ENCODE measurements at places on chromosomes 6 and 20.

- no peak for DNase-seq
These were observed 684.0 kb upstream of the MANEA start for GRCh38 chr6:94893327-94893726.

- no peak for DNase-seq
These were observed 39.0 kb downstream of the TTLL9 start for GRCh38 chr20:31909253-31910070.

DNA sequence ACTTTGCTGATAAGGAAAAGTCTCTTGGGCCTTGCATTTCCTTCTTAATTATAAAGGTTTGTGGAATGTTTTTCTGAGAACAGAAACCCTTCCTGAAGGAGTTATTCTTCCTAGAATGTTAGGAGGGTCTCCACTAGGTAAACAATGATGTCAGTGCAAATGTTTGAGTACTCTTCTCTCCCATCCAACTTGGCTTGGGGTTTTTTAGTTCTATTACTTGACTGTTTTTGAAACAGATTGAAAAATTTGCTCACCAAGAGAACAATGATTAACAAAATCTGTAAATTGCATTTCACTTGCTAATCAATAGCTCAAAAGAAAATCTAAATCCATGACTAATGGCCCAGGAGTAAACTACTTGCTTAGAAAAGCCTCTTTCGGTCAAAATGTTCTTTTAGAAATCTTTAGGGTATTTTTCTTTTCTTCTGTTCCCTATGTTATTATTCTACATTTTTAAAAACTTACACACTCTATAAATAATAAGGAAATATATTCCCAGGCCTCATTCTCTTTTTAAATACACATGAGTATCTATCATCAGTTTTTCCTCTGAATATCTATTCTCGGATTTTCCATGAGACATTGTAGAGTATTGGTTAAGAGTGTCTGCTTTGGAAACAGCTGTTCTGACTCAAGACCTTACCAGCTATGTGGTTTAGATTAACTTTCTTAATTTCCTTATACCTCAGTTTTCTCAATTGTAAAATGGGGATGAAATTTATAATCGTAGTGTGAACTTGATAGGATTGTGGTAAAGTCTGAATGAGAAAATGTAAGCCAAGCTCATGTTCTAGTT lies 234.2 kb upstream of the CITED2 start:
- peak; percentile 59 for DNase-seq

DNA sequence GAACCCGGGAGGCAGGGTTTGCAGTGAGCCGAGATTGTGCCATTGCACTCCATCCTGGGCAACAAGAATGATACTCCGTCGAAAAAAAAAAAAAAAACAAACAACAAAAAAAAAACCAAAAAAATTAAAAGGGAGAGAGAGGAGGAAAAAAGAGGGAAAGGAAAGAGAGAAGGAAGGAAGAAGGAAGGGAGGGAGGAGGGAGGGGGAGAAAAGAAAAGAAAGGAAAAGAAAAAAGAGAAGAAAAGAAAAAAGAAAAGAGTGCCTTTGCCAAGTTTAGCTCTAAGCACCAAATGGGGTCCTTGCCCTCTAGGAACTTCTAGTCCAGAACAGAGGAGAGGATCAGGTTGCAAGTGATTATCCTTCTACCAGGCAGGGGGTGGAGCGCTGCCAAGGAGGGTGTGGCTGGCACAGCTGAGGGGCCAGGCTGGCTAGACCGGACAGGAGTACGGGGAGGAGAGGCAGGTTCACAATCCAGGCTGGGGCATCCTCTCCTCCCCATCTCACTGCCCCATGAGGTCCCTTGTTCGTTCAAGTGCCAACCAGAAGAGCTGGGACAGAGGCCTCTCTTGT lies 19.1 kb downstream of the GNAS start:
- DNase-seq: no peak

DNA sequence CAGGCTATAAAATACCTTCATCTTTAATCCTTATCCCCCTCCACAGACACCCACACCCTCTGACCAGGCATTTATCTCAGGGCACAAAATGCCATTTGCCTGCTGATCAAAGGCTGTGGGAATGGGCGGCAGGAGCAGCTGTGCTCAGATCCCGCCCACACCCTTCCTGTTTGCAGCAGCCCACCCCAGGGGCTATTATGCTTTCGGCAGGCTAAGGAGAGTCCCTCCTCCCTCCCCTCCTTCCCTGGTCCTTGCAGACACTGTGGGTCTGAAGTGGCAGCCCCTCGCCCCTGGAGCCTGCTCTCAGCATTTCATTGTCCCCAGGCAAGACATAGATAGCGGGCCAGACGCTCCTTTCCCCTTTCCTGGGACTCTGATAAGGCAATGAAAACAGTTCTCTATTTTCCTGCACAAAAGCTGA lies 220.8 kb upstream of the HEY2 start:
- no peak for DNase-seq

DNA sequence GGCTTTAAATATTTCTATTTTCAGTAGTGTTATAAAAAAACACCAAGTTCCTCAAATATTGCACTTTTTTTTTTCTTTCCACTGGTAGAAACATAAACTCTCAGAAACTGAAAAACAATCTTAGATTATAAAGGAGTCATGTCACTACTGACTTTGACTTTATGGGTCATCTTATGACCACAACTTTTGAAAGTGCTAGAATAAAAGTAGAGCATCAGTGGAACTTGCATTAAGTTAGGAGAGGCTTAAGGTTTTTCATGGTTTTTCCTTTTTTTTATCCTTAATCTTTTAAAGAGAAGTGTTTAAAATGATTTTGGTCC lies 56.6 kb upstream of the SUPT3H start:
- no peak for DNase-seq

- DNase-seq: no peak
These were observed 33.8 kb downstream of the BRPF3 start for GRCh38 chr6:36230371-36230770.

- no peak for DNase-seq
These were observed 2.3 kb downstream of the LRP11 start for GRCh38 chr6:149861603-149862423.

- DNase-seq: no peak
These were observed 38.4 kb upstream of the PRND start for GRCh38 chr20:4683261-4683660.

- no peak for DNase-seq
These were observed 45.8 kb upstream of the DST start for GRCh38 chr6:56688521-56688920.

DNA sequence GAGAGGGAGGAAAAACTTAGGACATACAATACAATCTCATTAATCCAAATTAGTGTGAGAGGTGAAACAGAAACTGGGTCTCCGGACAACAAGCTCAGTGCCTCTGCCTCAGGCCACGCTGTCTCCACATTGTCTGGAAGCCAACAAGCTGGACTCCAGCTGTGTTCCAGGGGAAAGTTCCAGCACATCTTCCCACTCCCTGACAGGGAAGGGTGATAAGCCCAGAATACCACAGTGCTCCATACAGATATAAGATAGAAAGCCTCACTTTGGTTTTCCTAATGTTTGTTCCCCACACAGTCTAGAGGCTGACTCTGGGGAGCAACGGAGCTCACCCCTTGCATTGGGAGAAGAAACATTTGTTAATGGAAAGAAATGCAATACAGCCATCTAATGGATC lies 117.1 kb upstream of the SPTLC3 start:
- no peak for DNase-seq

DNA sequence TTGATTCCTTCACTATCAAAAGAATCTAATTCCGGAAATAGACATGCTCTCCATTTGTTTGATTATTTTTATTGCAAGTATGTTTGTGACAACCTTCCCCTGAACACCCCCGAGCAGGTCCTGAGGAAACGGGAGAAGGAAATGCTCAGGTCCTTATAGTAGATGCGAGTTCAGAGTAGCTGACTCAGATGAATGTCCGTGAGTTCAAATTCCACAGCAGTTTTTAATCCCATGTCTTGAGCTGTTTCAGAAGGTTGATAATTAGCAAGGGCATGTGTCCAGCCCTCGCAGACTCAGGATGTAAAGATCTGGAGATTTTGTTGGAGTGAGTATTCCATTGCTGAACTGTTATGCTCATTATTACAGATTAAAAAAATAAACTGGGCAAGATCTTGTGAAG lies 169.3 kb downstream of the BCAS1 start:
- peak; percentile 87 for DNase-seq
